ENCODE measurements at places on chromosomes 3 and 15. TPM values are rescaled to one million over a fixed set of nuclear protein-coding genes. Genes with fewer than 3 reads are reported as not detected.

DNA sequence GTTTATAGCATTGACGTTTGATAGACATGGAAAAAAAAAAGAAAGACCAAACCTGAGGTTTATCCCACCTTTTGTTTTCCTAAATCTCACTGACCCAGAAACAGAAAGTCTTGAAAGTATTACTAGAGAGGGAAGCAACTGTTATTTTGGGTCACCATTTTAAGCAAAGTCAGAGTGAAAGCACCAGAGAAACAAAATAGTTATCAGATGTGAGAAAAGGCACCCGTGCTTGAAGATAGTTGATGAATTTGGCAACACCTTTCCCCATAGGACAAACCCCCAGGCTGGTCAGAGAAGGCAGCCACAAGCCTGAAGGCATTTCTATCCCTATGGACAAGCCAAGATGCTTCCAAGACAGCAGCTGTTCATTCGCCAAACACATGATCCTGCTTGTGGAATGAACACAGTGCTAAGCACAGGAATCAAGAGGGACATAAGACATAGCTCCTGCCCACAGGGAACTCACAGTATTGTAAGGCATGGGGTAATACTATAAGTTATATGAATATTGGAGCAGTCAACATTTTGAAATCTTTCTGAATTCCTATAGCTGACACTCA lies 170.9 kb downstream of the ERC2 start:
- no peaks in the 10 kb centered on the region for H3K36me3 ChIP-seq
- no peak overlapping the region for H3K27ac ChIP-seq
- no peaks in the 10 kb centered on the region for H3K27me3 ChIP-seq
- H3K4me3 ChIP-seq: no peak overlapping the region
- DNase-seq: no peak

- no peak overlapping the region for H3K4me3 ChIP-seq
- H3K27ac ChIP-seq: no peak overlapping the region
- H3K36me3 ChIP-seq: no peaks in the 10 kb centered on the region
- no peaks in the 10 kb centered on the region for H3K4me1 ChIP-seq
- H3K27me3 ChIP-seq: no peaks in the 10 kb centered on the region
Observed at GRCh38 chr3:119731560-119732343, 28.9 kb downstream of the CFAP91 start.

GRCh38 chr3:110016235-110016815 lies 679.0 kb upstream of the DPPA4 start:
- no peak overlapping the region for H3K4me3 ChIP-seq
- H3K4me1 ChIP-seq: no peaks in the 10 kb centered on the region
- no peak overlapping the region for H3K27ac ChIP-seq
- no peak for DNase-seq

DNA sequence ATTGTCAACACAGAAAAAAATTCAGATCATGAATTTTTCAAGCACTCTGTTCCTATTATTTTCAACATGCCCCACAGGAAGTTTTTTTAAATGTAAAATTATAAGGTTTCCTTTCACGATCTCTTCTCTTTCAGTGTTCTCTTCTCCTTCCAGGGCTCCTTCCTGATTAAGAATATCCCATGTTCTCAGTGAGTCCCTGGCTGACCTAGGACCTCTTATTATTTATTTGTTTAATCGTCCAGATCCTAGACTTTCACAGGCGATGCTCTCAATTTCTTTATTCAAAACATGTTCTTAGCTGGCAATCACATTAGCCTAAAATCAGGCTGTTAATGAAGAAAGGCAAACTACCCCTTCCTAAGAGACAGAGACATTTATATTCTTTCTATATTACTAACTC lies 124.3 kb downstream of the ABI3BP start:
- H3K4me1 ChIP-seq: no peaks in the 10 kb centered on the region
- no peaks in the 10 kb centered on the region for H3K27me3 ChIP-seq
- no peak for DNase-seq
- H3K36me3 ChIP-seq: no peaks in the 10 kb centered on the region

- H3K4me1 ChIP-seq: no peaks in the 10 kb centered on the region
- H3K4me3 ChIP-seq: no peak overlapping the region
- H3K36me3 ChIP-seq: no peaks in the 10 kb centered on the region
- no peak overlapping the region for H3K27ac ChIP-seq
- no peaks in the 10 kb centered on the region for H3K27me3 ChIP-seq
Observed at GRCh38 chr3:22977650-22978289, 225.4 kb upstream of the UBE2E2 start.

DNA sequence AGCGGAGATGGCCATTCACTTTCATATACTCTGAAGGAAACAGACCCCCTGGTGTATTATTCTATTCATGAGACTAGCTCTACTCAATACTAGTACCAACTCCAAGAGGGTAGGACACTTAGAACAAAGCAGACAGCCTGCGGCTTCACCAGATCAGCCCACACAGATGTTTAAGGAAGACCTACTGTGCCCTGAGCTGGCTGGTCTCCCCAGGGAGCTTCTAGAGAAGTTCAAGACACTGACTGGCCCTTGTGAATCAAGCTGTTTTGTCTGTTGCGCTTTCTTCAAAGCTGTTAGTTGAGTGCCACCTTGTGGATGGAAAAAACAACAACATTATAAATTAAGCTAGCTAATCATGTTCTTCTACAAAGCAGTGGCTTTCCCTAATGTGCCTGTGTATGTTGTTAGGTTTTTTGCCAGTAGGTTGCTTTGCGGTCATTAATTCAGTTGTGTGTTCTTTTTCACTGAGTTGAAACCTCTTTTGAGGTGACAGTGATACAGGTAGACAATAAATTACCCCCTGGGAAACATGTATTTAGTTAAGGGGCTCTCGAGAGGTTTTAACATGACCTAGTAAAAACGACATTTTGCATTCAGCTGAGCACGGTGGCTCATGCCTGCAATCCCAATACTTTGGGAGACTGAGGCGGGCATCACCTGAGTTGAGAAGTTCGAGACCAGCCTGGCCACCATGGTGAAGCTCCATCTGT lies 64.2 kb upstream of the MYZAP start:
- no peak overlapping the region for H3K27ac ChIP-seq
- no peaks in the 10 kb centered on the region for H3K4me1 ChIP-seq
- H3K27me3 ChIP-seq: no peaks in the 10 kb centered on the region

ANKUB1 gene
- not detected for total RNA-seq

DNA sequence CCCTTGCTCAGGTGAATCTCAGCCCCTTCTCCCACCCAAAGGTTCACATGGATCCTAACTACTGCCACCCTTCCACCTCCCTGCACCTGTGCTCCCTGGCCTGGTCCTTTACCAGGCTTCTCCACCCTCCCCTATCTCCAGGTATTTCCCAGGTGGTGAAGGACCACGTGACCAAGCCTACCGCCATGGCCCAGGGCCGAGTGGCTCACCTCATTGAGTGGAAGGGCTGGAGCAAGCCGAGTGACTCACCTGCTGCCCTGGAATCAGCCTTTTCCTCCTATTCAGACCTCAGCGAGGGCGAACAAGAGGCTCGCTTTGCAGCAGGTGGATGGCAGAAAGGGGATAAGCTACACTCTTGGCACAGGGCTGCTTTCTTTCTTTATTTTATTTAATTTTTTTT lies 4.5 kb downstream of the FAM131A start:
- peaks cover 6% of the 10 kb centered on the region for H3K4me1 ChIP-seq
- H3K27me3 ChIP-seq: no peaks in the 10 kb centered on the region
- H3K36me3 ChIP-seq: no peaks in the 10 kb centered on the region
- H3K27ac ChIP-seq: no peak overlapping the region

SEMA5B gene
- 25.4 TPM for total RNA-seq

CYP11A1 gene
- total RNA-seq: 2.3 TPM

EFCC1 gene
- 3.7 TPM for total RNA-seq

DNA sequence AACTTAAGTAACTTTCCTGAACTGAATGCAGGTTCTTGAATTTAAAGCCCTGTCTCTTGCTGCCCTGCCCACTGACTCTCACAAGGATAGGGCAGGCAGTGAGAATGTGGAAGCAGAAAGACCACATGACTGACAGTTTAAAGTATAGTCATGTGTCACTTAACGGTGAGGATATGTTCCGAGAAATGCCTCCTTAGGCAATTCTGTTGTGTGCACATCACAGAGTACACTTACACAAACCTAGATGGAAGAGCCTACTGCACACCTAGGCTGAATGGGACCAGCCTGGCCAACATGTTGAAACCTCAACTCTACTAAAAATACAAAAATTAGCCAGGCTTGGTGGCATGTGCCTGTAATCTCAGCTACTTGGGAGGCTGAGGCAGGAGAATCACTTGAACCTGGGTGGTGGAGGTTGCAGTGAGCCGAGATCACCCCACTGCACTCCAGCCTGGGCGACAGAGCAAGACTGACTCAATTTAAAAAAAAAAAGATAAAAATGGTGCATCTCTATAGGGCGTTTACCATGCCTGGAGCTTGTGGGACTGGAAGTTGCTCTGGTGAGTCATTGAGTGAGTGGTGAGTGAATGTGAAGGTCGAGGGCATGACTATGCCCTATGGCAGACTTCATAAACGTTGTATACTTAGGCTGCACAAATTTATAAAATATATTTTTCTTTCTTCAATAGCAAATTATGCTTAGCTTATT lies 18.9 kb upstream of the COPG1 start:
- H3K27ac ChIP-seq: no peak overlapping the region
- H3K36me3 ChIP-seq: no peaks in the 10 kb centered on the region
- no peak for DNase-seq
- H3K4me3 ChIP-seq: no peak overlapping the region
- no peaks in the 10 kb centered on the region for H3K27me3 ChIP-seq

GPR62 gene
- total RNA-seq: 0.34 TPM

- H3K27ac ChIP-seq: no peak overlapping the region
- no peaks in the 10 kb centered on the region for H3K4me1 ChIP-seq
- DNase-seq: no peak
- H3K36me3 ChIP-seq: no peaks in the 10 kb centered on the region
Observed at GRCh38 chr3:29889215-29889614, 608.3 kb downstream of the RBMS3 start.

DNA sequence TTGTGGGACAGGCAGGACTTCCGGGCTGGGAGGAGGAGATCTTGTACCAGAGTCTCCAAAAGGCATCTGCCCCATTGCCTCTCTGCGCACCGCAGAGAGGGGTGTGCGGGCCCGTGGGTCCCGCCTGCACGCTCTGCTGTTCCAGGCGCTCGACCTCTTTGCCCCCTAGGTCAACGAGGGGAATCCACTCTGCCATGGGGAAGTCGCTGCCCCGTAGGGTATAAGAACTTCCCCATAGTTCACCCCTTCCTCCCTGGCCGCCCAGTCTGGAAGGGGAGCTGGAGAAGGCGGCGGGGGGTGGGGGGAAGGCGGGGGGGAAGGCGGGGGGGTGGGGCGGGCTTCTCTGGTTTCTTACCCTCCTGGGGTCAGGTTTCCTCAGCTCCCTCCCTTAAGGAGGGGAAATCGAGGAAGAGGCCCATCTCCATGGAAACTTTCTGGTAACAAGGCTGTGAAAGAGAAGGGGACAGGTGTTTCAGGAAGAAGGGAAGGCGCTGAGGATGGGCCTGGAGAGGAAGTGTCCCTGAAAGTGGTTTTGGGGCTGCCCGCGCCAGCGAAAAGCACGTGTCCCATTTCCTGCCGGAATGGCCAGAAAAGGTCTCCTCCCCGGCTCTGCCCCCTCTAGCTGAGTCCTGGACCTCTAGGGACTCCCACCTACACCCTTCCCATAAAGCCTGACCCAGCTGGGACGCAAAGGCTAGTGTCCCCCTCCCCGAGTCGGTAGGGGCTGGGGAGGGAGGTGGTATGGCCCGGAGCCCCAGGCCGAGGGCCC lies 27.5 kb downstream of the NR1I2 start:
- no peak for DNase-seq
- no peaks in the 10 kb centered on the region for H3K4me1 ChIP-seq
- no peak overlapping the region for H3K27ac ChIP-seq
- peak overlapping the region; percentile 29 for H3K4me3 ChIP-seq
- no peaks in the 10 kb centered on the region for H3K36me3 ChIP-seq

DNA sequence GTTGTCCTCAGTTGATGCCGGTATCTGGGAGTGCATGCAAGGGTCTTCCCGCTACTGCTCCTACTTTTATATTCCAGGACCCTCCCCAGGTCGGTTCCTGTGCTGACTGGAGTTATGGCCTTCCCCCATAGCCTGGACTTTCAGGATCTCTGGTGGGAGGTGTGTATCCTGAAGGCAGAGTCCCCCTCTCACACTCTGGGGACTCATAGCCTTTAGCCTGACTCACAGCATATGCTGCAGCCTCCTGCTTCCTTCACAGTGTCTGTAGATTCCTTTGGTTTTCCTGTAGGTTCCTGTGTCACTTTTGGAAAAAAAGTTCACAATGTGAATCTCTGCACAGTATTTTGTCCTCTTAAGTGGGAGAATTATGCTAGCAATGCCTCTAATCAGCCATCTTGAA lies 180.6 kb upstream of the RBMS3 start:
- no peaks in the 10 kb centered on the region for H3K4me1 ChIP-seq
- H3K4me3 ChIP-seq: no peak overlapping the region
- no peak overlapping the region for H3K27ac ChIP-seq
- no peaks in the 10 kb centered on the region for H3K27me3 ChIP-seq
- no peaks in the 10 kb centered on the region for H3K36me3 ChIP-seq
- no peak for DNase-seq

GOLGA6A gene
- not detected for total RNA-seq

- no peaks in the 10 kb centered on the region for H3K36me3 ChIP-seq
- no peak overlapping the region for H3K4me3 ChIP-seq
- H3K4me1 ChIP-seq: no peaks in the 10 kb centered on the region
Observed at GRCh38 chr3:125057186-125057850, 1.5 kb upstream of the HEG1 start.

- no peak overlapping the region for H3K4me3 ChIP-seq
- DNase-seq: no peak
- no peaks in the 10 kb centered on the region for H3K4me1 ChIP-seq
- H3K27ac ChIP-seq: no peak overlapping the region
- no peaks in the 10 kb centered on the region for H3K27me3 ChIP-seq
Observed at GRCh38 chr3:177647876-177648275, 450.6 kb upstream of the TBL1XR1 start.

DNA sequence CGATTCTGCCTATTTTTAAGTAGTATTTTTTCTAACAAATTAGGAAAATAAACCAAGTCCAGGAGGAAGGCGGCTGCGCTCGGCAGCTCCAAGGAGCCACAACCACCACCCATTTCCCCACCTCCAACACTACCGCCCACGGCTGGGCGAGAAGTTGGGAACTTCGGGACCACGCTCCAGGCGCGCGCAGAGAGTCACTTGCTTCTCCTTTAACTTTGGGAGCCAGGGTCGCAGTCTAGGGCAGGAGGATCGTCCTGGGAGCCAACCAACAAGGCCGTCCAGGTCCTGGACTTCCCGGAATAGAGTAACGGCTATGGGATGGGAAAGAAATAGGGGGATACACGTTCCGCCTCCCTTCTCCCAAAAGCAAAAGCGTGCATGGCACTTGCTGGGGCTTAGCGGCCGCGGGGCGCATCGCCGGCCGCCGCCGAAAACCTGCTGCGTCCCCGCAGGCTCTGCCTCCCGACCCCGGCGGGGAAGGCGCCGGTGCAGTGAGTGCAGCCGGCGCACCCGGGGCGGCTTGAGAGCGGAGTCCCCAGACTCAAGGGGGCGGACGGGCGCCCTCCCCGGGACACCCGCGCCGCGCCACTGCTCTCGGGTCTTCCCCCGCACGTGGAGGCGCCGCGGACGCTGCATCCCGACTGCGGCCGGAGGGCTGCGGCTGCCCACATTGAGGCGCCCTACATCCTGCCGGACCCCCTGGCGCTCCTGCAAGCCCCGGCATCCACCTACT lies 699 bp downstream of the MEGF11 start:
- DNase-seq: no peak
- peaks cover 41% of the 10 kb centered on the region for H3K27me3 ChIP-seq
- no peaks in the 10 kb centered on the region for H3K36me3 ChIP-seq
- H3K4me3 ChIP-seq: peak overlapping the region; percentile 22
- no peak overlapping the region for H3K27ac ChIP-seq
- H3K4me1 ChIP-seq: peaks cover 13% of the 10 kb centered on the region

- H3K27ac ChIP-seq: peak overlapping the region; percentile 100
- no peaks in the 10 kb centered on the region for H3K27me3 ChIP-seq
- peaks cover 4% of the 10 kb centered on the region for H3K4me1 ChIP-seq
- peak overlapping the region; percentile 75 for H3K4me3 ChIP-seq
- no peaks in the 10 kb centered on the region for H3K36me3 ChIP-seq
- DNase-seq: peak; percentile 58
Observed at GRCh38 chr15:98648654-98649471, 524 bp downstream of the IGF1R start.
